Activated CD8-positive, alpha-beta memory T cell treated with anti-CD3 and anti-CD28 coated beads for 4 hours (primary cell): ENCODE measurements at places on chromosomes 1 and 21.

DNA sequence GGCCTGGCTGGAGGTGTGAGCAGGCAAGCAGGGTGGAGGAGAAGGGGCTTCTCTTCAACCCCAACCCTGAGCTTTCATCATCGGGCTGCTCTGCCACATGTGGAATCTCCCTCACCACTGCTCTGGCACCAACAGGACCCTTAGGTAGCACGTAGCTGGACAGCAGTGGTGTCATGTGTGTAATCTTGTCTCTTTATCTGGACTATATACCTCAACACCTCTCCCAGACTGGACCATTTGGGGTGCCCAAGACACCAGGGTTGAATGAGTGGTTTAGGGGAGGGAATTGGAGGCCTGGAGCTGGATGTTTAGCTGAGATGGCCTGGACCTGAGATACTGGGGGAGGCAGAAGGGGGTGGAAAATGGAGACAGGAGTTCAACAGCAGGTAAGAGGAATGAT is 63.0 kb downstream of the UBE2T start:
- no peak for DNase-seq

DNA sequence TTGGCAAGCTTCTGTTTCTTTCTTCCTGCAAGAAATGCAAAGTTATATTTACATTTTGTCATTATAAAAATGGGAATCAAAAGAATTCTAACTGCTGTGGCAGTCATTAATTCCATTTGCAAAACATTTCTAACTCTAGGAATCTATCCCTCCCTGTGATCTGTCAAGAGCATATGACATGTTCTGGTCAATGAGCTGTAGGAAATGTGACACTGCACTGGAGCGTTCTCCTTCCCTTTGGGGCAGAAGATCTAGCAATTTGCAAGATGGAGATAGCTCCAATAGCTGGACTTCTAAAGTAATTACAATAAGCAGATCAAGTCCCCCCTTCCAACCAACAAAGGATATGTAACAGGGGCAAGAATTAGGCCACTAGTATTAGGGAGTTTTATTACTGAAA is 6.3 kb downstream of the TOMM20 start:
- no peak for DNase-seq

DNA sequence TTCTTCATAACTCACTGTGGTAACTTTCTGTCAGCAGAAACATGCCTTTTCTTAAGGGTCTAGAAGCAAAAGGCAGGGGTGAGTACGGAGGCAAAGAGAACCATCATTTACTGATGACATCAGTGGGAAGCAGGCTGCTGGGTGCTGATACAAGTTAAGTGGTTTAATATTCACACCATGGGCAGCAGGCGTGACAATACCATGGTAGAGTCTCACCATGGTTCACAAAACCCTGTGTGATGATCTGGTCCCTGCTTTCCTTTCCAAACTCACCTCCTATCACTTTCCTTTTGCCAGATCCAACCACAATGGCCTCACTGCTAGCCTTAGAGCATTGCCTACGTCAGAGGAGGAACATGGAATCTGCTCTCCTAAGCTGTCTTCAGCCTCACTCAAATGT is 8.7 kb downstream of the MAB21L3 start:
- DNase-seq, result no peak

DNA sequence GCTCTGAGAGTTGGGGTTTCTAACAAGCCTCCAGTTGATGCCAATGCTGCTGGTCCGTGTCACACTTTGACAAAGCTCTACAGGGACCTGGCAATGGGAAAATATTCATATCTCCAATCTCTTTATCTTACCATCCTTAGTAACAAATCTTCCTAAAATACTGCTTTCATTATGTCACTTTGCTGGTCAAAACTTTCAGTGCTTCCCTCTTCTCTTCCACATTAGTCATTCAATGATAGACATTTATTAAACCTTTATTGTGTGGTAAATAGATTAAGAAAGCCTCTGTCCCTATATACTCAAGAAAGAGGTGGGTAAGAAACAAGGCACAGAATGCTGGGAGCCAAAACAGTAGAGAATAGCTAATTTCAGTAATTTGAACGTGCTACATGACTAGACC is 79.3 kb downstream of the SLC44A5 start:
- no peak for DNase-seq

DNA sequence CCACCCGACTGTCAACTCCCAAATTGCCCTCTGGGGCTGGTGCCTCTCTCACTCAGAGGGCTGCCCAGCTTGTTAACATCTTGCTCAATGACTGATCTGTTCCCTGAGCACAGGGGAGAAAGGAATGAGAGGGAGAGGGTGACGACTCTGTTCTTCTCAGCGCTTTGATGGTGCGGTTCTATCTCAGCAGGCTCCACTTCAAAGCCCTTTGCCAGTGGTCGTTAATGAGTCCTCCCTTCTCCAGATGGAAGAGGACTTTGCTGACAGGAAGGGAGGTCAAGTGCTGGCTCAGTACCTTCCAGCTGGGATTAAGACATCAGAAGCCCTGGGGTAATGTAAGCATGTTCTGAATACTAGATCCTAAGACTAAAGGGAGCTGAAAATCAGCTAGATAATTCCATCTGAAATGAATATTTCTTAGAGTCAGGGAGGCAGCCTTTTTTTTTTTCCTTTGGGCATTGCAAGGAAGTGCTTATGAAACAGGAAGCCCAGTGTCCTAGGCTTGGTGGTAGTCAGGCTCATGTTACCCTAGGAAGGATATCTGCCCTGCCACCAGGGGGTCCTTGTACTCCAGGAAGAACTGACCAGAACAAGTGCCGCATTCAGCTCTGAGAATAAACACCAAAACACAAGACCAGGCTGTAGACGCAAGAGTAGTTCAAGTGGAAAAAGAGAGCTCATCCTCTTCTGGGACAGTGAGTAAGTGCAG is 4.7 kb downstream of the FMOD start:
- no peak for DNase-seq

DNA sequence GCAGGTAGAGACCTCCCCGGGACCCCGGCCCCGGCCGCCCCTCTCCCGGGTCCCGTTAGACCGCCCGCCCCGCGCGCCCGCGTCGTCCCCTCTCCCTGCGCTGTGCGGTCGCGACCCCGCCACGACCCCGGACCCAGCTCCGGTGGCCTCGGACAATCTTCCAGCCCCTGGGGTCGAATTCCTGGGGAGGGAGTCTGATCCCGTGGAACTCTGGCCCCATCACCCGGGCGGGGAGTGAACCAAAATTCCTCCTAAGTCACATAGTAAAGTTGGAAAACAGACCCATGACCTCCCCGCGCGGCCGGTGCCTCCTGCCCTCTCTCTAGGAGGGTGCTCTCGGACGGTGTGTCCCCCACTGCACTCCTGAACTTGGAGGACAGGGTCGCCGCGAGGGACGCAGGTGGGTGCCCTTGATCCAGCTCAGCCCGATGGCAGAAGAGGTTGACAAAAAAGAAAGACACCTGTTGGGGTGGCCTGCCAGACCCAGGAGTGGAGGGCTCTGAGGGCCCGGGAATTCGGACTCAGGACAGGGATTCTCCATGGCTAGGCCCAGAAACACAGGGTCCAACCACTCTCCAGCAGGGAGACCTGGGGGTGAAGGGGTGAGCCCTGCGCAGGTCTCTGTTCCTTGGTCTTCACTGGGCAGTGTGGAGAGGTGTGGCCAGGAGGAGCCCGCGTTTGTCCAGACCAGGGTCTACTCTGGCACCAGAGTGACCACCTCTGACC is 451 bp downstream of the ADAMTSL4 start:
- no peak for DNase-seq

DNA sequence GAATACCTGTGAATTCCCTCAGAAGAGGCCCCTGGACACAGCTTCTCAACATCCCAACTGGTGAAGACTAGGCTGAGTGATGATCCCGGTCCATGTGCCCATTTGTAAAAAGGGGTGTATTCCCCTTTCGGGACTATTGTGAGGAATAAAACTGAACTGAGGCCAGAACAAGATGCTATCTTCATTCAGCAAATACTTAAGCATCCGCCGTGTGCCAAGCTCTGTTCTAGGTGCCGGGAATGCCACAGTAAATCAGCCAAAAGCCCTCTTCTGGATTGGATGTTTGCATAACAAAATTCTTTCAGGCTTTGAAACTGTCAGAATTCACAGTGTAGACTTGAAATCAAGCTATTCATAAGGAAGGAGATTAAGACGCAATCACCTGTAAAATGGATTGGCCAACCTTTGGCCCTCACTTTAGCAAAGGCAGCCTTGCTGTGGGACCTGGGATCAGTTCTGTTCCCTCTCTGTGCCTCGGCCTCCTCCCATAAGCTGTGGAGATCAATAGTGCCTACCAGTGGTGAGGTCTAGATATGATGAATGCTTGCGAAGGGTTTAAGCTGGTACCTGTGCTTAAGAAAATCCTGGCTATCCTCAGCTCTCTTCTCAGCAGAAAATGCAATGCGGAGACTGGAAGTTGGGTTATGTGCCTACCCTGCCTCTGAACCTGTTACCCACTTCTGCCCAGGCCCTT is 1.8 kb downstream of the ALPL start:
- DNase-seq, result no peak

DNA sequence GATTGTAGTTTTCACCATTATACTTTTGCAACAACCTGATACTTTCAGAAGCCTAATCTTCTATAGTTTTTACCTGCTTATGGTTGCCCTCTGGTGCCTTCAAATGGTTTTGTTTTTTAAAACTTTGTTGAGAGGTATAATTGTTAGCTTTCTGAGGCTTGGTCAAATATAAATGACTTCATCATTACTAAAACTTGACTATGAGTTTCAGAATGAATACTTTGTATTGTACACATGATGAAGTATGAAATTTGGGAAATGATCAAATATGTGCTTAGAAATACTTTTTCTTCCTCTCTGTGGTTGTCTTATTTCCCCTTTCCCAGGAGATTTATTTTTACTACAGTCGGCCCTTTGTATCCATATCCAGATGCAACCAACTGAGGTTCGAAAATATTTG is 151.8 kb upstream of the B3GALT2 start:
- no peak for DNase-seq

GRCh38 chr1:26067432-26067911 is at the start of gene TRIM63:
Gene TRIM63, minus strand, starts transcription at chr1:26067630. Its CDS starts 136 bp downstream, at chr1:26067494.
- DNase-seq, result no peak

- DNase-seq, result no peak
Measured at GRCh38 chr1:221327954-221328353, 413.9 kb downstream of the DUSP10 start.
